ENCODE measurements at places on chromosomes 7 and 10.

DNA sequence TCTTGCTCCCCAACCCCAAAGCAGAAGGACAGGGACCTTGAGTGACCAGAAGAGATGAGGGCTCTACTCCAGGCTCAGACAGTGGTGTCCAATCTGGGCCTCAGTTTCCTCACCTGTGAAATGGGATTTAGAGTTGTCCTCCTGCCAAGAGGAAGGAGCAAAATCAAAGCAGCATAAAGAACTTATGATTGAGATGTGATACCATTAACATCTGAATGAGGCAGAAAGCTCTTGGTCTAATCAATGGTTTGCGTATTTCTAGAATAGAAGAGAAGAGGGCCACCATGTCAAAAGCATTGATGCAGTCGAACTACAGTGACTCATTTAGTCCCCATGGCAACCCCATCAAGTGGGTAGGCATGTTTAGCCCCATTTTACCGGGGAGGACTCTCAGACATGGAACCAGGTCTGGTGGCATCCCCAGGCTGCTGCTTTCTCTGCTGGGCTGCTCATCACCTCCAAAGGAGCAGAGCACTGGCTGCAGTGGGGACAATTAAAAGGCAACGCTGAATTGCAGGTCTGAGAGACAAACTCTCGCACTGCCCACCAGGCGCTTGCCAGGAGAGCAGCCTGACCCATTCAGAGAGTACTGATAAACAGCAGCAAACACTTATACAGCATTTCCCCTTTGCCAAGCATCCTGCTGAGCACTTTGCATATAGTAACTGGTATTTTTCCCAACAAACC, 175.9 kb downstream of the NEURL1 start:
- DNase-seq: no peak

DNA sequence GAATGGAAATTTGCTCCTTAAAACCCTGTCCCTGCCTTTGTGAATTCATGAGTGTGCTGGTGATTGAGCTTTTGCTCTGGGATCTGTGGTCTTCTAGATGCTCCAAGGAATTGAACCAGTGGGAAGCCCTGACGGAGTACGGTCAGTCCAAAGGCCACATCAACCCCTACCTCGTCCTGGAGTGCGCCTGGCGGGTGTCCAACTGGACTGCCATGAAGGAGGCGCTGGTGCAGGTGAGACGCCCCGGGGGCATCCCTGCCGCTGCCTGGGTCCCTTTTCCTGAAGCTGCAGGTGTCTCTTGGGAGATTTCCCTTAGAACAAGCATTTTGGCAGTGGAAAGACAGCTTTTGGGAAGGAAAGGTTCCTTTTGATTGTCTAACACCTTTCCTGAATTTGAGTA, 100.3 kb downstream of the TRRAP start:
- DNase-seq: no peak

GRCh38 chr7:30750683-30751650, 968 bp upstream of the INMT start:
- DNase-seq: no peak

DNA sequence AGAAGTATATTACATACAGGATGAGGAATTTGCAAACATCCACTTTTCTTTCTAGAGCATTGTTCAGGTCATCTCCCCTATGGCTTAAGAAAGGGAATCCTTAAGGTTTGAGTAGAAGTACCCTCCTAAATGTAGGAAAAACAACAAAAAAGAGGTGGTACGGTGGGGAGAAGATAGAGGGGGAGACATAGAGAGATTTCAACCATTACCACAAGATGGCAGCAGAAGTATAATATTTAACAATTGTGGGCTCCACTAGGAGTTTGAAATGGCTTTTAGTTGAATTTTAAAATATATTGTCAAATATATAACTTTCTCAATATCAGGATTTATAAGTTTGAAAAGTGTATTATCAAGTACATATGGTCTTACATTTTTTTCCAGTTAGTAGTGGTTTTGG, 72.7 kb upstream of the PRKG1 start:
- peak; percentile 20 for DNase-seq

- DNase-seq: no peak
These were observed 120.7 kb downstream of the PIP4K2A start for GRCh38 chr10:22593636-22594198.

DNA sequence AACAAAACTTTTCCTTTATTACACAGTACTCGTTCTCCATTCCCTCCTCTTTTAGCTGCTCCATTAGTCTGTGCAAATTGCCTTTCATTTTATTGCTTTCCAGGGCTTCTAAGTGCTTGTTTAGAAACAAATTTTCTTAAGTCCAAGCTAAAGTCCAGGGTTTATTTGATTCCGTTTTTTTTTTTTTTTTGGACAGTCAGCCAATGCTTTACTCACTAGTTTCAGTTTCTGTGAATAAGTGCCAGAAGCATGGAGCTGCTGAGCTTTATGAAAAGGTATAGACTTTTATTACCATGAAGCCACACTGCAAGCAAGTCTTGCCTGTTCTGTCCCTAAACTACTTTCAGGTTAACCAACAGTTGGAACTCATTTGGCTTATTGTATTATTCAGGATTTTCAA, 455.0 kb downstream of the GFRA1 start:
- no peak for DNase-seq

- no peak for DNase-seq
These were observed 82.8 kb upstream of the CPXM2 start for GRCh38 chr10:123974406-123974805.

GRCh38 chr10:60962946-60963345, 19.0 kb upstream of the RHOBTB1 start:
- no peak for DNase-seq

DNA sequence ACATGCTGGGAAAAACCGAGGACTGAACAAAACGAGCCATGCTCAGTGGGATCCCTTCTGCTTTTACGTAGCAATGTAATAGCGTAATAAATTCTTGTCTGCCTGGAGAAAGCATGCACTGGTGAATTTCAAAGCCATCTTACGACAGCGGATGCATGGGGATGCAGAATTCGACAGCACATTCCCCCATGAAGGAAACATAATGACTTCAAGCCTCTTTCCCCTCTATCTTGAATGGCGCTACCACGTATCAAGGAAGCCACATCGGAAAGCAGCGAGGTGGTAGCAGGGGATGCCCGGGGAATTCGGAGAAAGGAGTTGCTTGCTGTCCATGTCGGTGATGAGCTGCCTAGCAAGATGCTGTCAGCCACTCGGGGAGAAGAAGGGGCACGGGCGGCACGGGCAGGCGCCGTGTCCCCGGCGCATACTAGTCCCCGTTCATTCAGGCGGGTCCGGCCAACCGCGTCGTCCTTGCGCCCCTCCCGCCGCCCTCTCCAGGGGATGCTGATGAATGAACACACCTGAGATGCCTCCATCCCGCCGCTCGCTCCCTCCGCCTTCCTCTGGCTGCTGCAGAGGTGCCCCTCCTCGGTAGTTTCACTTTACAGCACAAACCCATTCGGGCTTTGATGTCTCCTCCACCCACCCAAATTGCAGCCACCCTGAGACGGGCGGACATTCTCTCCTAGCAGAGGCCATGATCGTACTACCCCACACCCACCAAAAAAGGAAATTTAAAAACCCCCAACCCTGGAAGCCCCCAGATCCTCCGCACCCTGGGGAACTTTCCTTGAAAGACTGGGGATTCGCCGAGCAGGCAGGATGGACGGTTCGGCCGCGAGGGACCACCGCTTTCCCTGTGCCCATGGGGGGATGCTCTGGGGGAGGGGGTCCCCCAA, 644 bp downstream of the SORBS1 start:
- DNase-seq: peak; percentile 45
